ENCODE measurements at places on chromosomes 16 and 17.

DNA sequence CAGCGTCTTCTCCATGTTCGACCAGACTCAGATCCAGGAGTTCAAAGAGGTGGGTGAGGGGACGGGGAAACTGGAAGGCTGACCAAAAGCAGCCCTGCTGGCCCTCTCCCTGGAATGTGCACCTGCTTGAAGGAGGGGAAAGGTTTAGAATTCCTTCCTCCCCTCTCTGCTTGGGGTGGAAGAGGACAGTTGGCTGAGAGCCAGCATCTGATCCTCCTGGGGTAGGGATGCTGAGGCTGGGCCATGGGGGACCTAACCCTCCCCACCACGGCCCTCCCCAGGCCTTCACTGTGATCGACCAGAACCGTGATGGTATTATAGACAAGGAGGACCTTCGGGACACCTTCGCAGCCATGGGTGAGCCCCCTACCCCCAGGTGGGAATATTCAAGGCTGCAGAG lies 1.3 kb downstream of the MYL11 start:
- DNase-seq = peak; percentile 66

DNA sequence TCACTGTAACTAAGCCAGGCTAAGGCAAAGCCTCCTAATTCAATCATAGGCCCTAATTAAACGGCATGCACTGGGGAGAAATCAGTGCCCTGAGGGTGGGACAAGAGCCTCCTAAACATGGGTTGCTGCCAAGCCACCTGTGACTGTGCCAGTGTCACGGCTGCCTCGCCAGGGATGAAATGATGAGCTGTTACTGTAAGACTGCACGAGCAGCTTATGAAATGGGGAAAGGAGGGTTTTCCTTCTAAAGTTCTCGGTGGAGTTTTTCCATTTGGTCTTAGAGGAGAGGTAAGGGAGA lies 12.7 kb downstream of the TMEM11 start:
- DNase-seq = peak; percentile 63

GRCh38 chr17:19551591-19552148 lies 18.0 kb downstream of the SLC47A1 start:
- DNase-seq = no peak

DNA sequence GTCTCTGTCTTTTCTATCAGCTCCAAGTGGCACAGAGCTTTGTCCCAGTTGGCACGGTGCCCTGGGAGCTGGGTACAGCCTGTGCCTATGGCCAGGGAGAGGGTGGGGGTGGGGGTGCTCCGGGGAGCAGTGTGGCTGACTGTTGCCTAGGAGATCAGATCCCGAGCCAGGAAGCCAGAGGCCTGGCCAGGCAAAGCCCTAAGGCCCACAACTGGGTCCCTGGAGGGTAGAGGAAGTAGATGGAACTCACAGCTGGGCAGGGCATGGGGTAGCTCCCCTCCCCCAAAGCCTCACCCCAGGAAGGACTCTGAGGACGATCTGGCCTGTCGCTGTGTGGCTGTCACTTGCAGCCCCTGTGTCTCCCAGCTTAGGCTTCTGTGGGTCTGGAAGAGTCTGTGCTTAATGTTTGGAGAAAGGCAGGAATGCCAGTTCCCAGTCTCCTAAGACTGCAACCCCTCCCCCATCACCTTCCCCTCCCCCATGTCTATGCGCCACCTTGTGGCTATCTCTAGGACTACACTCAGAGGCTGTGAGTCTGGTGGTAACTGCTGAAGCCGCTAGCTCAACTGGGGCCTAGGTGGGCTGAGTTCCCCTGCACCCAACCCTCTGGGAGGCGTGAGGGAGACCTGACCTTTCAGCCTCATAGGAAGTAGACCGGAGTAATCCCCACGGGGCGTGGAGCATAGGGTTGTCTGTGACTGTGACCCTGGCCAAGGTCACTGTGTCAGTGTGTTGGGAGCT lies 12.6 kb downstream of the THRA start:
- DNase-seq = peak; percentile 84

- DNase-seq = peak; percentile 85
Measured at GRCh38 chr16:65745201-65745708, 621.2 kb upstream of the CDH5 start.

DNA sequence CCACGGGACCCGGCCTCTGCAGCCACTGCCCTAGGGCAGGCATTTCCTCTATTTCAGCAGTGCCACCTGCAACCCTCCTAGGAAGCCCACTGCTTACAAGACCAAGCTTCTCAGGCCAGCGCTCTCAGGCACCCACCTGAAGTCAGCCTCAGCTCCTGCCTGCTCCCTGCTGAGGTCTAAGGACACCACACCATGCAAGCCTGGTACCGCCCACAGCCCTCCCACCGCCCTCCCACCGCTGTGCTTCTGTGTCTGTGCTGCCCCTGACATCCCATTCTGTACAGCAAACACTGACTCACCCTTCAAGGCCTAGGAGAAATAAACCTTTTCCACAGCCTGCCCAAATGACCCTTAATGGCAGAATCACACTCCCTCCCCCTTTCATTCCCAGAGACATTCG lies 6.3 kb downstream of the CLUH start:
- DNase-seq = no peak

- DNase-seq = no peak
Measured at GRCh38 chr17:37519251-37519985, 29.7 kb downstream of the DUSP14 start.

- no peak for DNase-seq
Measured at GRCh38 chr17:17320911-17321220, 17.7 kb downstream of the NT5M start.

All from tongue (tissue), 3 donors.